ENCODE measurements at places on chromosomes 5 and 9.

DNA sequence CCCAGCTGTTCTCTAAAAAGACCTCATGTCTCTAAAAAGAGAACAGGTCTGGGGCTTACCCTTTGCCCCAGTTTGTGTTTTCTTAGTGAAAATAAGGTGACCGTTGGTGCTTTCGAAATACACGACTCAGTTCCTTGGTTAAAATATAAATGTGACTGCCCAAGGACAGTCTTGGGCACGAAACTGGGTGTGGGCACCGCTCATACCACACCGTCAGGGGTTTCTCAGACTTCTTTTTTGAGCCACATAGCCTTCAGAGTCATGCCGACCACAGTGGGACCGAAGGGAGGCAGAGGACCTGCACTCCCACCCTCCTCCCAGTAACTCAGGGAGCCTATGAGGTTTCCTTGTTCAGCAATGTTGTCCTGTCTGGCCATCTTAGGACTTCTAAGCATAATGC lies 6.5 kb downstream of the SNX18 start:
- DNase-seq: no peak

DNA sequence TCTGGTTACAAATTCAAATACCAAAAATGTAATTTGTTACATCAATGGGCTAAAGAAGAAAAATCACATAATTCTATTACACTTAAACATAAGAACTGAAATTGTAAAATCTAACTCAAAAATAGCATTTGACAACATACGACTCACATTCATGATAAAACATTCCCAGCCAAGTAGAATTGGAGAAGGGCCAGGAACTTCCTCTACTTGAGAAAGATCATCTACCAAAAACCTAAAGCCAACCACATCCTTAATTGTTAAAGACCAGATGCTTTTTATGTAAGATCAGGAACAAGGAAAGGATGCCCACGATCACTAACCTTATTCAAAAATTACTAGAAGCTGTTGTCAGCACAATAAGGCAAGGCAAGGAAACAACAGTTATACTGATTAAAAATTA lies 1819.8 kb upstream of the C9orf72 start:
- no peak for DNase-seq

DNA sequence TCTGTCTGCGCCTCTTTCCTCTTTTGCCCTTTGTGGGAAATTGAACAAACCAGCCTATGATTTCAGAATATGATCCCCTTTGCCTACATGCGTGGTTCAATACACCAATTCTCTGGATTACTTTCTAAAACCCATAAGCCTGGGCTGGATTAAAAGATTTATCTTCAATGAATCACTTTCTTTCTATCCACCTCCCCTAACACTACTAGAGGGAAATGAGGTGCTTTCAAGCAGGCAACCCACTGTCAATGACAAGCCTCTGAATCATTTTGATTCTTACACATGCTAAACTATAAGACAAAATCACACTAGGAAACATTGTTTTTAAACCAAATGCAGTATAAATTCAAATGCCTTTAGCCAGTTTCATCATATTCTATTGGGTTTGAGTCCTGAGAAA lies 257.5 kb downstream of the AGTPBP1 start:
- DNase-seq: no peak

GRCh38 chr5:134118212-134118835 lies 3.8 kb downstream of the TCF7 start:
- no peak for DNase-seq

GRCh38 chr5:34001241-34001841 lies 6.5 kb downstream of the AMACR start:
- DNase-seq: peak; percentile 99

- DNase-seq: no peak
Observed at GRCh38 chr5:58115811-58116210, 344.1 kb downstream of the PLK2 start.

GRCh38 chr9:131398204-131398603 lies 4.3 kb downstream of the PRRC2B start:
- DNase-seq: no peak

DNA sequence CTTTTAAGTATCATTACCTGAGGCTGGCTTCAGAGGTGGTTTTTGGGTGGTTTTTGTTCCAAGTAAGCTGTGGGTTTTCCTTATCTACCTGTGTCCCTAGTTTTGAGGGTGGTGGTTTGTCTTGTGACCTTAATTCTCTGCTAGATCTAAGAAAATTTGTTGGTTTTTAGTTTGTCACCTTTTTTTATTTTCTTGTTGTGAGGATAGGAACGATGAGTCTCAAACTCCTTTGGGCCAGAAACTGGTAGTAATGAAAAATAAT lies 73.3 kb downstream of the KCNN2 start:
- no peak for DNase-seq

- DNase-seq: no peak
Observed at GRCh38 chr5:179874136-179874535, 15.5 kb upstream of the MRNIP start.

DNA sequence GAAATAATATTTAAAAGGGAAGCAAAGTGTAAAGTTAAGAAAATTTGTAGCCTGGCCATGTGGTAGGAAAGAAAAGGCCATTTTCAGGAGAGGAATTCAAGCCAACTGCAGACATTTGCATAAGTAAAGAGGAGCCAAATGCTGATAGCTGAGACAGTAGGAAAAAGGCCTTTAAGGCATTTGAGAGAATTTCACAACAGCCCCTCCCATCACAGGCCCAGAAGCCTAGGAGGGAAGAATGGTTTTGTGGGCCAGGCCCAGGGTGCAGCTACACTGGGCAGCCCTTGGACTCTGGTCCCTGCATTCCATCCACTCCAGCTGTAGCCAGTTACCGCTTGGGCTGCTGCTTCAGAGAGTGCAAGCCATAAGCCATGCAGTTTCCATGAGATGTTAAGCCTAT lies 1556.8 kb downstream of the EFNA5 start:
- DNase-seq: no peak

DNA sequence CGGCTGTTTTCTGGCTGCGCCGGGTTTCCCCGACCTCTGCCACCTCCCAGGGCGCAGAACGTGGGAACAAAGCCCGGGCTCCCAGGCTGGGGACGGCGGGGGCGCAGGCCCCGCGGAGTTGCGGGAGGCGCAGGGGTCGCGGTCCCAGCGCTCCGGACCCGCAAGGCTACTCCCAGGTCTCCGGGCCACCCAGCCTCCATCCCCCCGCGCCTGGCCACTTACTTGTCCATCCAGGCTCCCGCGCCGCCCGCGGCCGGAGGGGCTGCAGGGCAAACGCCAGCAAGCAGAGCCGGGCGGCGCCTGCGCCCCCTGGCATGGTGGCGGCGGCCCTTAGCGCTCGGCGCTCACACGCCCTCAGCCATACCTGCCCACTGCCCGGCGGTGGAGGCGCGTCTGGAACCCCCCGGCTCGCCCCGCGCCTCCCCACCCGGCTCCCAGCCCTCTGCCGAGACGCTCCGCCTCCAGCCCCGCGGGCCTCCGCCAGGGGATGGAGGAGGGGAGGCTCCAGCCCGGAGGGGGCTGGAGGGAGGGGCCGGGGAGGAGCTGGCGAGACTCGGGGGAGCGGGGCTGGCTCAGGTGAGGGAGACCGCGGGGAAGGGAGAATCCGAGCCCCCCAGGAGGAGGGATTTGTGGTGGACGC lies at the start of gene ADAM19:
ADAM19 (minus strand) TSS at position 395 of the 640 bp plus-strand sequence; CDS start at position 316, 79 bp downstream.
- peak; percentile 48 for DNase-seq

DNA sequence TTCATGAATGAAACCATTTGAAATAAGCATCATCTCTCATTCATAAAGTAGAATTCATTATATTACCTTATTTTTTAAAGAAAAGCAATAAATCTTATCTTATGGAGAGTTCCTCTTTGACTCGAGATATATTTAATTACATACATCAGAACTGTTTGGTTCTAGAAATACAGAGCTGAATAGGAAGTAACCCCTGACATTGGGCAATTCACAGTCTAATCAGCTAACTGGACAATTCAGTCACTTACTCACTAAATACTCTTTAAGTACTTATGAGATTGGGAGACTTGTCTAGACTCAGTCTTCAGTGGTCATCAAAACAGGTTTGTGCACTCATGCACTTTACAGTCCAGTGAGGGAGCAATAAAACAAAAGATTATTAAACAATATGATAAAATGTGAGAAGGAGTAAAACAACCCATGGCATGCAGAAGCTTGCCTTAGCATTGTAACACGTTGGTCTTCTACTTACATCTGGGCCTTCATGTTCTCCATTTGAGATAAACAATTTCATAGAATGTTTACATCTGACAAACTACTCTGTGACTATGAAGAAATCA lies 11.5 kb upstream of the FBXO38 start:
- no peak for DNase-seq

DNA sequence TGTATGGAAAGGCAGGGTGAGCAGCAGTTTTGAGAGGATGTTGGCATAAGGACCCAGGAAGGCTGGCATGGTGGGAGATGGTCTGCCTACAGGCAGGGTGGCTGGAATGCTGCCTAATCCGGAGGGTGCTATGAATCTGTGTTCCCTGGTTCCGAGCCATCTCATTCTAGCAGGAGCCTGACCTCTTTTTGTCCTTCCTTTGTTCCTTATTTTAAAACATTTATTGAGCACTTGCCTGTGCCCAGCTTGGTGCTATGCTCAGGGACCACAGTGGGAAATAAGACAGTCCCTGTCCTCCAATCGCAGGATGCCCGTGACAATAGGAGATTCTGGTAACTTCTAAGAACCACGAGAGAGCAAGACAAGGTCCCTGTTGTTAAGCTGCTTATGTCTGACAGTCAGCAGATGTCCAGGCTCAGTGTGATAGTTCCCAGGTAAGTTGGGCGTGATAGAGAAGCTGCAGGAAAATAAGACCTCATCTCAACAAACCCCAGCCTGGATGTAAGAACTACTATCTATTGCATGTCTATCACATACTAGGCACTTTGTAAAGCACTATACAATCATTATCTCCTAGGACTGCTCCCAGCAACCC lies 9.1 kb upstream of the ZBTB34 start:
- no peak for DNase-seq

- DNase-seq: no peak
Observed at GRCh38 chr5:139524940-139525585, 36.1 kb upstream of the UBE2D2 start.

DNA sequence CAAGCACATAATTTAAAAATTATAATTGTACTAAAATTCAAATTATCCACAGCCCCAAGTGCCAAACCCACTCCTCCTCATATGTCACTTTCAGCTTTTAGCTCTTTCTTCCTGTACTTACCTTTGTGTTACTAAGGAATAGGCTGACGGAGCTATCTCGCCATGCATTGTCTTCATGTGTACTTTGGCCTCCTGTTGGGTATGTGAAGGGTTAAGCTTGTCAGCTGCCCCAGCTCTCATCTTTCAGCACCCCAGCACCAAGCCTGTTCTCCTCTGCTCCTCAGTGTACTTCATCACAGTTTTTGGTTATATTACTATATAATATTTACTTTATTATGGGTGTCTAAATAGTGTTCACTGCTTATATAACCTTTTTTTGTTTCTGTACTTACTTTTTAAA lies 46.2 kb downstream of the OSTF1 start:
- DNase-seq: no peak

DNA sequence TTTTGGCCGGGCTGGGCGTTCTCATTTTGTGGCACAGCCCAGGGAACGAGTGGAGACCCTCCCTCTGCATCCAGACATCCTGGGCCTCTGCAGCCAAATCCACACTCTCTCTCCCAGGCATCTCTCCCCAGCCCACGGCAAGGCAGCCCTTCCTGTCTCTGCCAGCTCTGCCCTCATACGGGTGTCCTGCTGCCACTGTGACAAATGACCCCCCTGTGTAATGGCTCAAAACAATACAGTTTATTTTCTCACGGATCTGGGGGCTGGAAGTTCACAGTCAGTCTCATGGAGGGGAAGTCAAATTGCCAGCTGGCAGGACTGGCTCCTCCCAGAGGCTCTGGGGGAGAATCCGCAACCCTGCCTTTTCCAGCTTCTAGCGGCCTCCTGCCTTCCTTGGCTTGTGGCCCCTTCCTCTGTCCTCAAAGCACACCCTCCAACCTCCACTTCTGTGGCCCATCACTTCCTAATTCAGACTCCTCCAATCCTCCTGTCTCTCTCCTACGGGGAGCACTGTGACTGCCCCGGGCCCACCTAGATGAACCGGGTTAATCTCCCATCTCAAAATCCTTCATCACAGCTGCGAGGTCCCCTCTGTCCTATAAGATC lies 70.2 kb upstream of the COL5A1 start:
- DNase-seq: peak; percentile 70

DNA sequence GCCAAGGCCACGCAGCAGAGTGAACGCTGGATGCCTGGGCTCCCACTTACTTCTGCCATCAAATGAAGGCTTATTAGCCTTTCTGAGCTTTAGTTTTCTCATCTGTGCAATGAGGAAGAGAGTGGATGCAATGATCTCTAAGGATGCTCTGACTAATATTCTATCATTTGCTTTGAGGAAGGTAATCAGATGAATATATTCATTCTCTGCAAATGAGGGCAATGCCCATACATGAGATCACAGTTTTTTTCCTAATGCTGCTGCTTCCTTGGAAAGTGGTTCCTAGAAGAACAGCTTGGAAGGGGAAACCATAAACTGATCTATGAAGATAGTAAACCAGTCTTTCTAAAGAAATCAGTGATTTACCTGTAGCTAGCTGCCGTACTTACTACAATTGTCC lies 152.4 kb downstream of the NSG2 start:
- DNase-seq: no peak

DNA sequence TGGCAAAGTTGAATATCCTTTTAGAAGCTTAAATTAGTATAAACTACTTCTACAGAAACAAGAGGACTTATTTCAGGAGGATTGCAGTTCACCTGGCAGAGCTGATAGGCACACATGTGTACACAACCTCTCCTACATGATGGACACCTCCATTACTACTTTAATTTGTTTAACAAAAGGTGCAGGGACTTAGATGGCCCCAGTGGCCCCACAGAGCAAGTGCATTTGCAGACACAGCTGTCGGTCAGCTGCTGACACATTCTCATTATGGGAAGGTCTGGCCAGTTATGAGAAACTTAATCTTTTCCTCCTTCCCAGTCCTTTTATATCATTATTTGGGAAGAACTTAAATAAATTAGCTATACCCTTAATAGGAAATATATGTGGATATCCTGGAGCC lies 28.3 kb downstream of the TDRD7 start:
- DNase-seq: no peak

DNA sequence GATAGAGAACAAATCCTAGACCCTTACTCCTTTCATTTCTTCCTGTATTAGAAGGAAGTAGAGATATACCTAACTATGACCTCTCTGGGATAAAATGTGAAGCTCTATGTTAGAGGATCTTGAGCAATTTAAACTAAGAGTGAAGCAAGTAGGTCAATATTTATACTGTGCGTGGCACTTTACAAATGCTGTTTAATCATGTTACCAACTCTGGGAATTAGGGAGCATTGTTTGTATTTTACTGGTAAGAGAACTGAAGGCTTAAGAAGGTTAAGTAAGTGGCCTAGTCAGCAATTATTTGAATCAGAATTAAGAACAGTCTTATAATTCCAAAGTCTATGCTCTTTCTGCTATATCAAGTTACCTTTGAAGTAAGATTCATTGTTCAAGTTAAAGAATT lies 12.0 kb downstream of the TNC start:
- no peak for DNase-seq

DNA sequence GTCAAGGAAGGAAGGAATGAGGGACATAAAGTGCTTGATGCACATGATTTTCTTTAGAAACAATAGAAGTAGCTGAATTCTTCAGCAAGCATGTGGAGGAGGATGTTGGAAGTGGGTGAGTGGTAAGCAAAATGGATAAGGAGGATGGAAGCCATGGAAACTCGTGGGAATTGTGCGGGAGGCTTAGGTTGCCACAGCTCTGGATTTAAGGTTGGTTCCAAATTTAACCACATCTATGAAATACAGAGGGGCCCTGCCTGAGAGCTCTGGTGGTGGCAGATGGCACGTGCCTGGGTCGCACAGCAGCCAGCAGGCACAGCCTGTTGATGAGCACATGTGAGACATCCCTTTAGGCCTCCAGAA lies 284.7 kb downstream of the SMARCA2 start:
- DNase-seq: peak; percentile 94

GRCh38 chr9:87249029-87249428 lies 248.6 kb upstream of the DAPK1 start:
- peak; percentile 2 for DNase-seq
